Left kidney (tissue), 8 donors: ENCODE measurements at places on chromosomes 5 and 9.

DNA sequence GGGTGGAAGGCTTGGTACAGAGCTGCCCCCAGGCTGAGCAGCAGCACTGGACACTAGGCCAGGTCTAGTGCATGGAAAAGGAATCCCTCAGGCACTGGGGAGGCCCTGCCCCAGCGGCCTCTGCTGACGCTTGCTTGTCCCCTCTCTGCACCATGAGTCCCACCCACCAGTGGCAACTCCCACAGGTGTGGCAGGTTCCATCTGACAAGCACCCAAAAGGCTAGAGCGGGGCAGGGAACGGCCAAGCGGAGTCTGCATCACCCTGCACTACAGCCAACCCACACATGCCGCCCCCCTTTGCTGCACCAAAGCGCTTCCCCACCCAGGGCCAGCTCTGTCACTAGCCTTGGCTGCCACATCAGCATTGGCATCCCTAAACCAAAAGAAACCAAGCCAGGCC, 115.2 kb upstream of the SARDH start:
- DNase-seq: no peak

DNA sequence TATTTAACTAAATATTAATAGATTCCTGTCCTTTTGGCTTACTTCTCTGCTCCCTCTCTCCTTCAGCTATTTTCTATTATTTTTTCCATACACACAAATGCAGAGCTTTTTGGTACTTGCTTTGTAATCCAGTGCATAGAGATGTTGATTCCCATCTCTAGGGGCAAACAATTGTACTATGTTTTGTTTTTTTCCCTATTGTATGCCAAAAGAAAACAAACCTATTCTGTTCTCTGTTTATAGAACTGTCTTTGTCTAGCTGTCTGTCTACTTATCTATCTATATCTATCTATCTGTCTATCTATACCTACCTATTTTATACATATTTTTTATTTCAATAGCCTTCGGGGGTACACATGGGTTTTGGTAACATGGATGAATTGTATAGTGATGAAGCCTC, 121.6 kb upstream of the LIFR start:
- DNase-seq: no peak

- no peak for DNase-seq
Measured at GRCh38 chr5:138470322-138471051, 5.2 kb downstream of the EGR1 start.

DNA sequence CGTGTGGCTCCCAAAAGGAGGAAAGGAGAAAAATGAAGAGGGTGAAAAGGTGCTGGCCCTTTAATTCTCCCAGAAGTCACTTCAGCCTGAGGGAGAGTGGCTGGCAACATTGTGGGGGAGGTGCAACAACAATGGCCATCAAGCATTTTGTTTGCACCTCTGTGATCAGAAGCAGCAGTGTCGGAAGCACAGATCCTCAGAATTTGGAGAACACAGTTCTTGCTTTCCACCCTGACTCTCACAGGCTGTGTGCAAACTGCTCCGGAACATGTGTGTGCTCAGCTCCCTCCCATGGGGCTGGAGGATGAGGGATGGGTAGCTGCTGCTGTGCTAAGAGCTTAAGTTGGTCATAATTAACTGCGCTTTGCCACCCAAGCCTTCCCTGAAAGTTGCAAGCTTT, 127.1 kb downstream of the DPYSL3 start:
- no peak for DNase-seq
